ENCODE measurements at places on chromosomes 12 and 14.

GRCh38 chr12:5114436-5114835 lies 70.8 kb downstream of the KCNA5 start:
- no peak for DNase-seq

DNA sequence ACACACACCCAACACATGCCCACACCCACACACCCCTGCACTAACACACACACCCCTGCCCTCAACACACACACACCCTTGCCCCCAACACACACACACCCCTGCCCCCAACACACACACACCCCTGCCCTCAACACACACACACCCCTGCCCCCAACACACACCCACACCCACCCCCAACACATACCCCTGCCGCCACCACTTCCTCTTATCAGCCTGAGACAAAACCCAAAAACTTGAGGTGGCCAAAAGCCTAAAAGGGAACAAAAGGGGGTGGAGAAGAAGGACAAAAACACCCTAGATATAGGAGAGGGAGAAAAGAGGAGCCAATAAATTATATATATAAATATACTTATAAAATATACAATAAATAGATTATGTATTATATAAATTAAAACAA lies 9.1 kb upstream of the DEGS2 start:
- no peak for DNase-seq

- DNase-seq, result no peak
Observed at GRCh38 chr14:97975962-97976361, 1178.8 kb downstream of the VRK1 start.

DNA sequence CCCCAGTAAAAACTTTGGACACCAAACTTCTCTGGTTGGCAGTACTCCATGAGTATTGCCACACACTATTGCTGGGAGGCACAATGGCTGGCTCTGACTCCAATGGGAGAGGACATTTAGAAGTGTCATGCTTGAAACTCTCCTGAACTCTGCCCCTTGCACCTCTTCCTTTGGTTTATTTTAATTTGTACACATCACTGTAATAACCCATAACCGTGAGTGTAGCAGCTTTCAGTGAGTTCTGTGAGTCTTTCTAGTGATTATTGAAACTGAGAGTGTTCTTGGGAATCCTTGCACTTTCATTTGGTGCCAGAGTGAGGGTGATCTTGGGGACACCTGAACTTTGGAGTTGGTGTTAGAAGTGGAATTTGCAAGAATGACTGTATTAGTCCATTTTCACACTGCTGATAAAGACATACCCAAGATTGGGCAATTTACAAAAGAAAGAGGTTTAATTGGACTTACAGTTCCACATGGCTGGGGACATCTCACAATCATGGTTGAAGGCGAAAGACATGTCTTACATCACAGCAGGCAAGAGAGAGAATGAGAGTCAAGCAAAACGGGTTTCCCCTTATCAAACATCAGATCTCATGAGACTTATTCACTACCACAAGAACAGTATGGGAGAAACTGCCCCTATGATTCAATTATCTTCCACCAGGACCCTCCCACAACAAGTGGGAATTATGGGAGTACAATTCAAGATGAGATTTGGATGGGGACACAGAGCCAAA lies 41.3 kb upstream of the CEP83 start:
- no peak for DNase-seq

DNA sequence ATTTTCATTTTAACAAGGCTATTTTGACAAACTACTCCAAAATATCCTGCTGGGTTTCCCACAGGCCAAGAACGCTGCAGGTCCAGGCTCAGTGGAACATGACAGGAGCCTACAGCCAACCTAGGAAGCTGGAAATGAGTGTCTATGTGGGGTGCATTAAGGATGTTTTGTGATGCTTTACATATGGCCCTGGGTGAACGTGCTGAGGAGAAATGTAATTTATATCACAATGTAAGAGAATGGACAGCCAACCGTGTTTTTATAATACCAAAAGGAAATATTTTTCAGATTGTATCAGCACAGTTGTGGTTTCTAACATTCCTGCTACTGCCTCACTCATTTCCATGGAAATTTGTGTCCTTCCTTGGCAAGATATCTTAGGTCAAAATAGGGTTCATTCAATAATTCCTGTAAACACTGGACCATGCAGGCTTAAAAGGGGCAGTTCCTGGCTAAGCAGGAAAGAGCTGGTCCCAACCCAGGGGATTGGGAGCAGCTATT lies 51.5 kb downstream of the ST8SIA1 start:
- DNase-seq, result no peak

- no peak for DNase-seq
Observed at GRCh38 chr12:27826076-27826475, 46.0 kb upstream of the MANSC4 start.

- no peak for DNase-seq
Observed at GRCh38 chr14:79165471-79166090, 995.4 kb downstream of the NRXN3 start.

GRCh38 chr12:108361606-108362005 lies 22.5 kb upstream of the CMKLR1 start:
- no peak for DNase-seq

DNA sequence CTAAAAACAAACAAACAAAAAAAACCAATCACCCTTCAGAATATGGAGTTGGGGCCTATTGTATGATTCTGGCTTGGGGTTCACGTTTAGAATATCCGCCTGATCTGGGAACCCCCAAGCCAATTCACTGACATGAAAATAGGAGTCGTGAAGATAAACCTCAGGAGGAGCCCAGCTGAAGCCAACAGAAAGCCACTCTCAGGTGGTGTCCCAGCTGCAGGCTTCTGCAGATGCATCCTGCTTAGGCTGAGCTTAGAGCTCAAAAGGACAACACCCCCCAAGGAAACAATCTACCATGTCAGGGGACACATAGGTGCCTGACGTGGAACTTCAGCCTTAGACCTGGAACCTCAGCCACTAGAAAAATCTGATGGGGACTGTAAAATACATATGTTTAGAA lies 51.9 kb downstream of the SYNE3 start:
- DNase-seq, result no peak

DNA sequence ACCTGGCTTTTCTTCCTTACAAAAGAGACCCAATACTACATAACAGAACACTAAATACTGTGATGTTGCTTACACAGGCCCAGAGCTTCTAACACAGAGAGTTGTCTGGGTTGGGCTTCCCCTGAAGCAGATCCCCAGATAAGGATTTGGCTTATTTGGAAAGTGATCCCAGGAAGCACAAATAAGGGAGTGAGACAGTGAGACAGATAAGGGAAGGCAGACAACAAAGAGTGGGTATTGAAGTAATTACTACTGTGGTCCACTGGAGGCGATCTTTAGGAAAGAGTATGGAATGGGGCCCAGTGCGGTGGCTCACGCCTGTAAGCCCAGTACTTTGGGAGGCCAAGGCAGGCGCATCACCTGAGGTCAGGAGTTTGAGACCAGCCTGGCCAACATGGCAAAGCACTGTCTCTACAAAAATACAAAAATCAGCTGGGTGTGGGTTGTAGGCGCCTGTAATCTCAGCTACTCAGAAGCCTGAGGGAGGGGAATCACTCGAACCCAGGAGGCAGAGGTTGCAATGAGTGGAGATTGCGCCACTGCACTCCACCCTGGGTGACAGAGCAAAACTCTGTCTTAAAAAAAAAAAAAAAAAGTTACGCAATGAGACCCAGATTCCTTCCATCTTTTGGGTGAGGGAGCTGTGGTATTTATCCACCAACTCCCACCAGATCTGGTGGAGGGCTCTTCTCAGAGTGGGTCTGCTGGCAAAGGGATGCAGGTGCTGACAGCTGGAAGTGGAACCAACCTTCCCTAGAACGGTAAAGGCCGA lies 10.2 kb upstream of the C12orf43 start:
- no peak for DNase-seq

DNA sequence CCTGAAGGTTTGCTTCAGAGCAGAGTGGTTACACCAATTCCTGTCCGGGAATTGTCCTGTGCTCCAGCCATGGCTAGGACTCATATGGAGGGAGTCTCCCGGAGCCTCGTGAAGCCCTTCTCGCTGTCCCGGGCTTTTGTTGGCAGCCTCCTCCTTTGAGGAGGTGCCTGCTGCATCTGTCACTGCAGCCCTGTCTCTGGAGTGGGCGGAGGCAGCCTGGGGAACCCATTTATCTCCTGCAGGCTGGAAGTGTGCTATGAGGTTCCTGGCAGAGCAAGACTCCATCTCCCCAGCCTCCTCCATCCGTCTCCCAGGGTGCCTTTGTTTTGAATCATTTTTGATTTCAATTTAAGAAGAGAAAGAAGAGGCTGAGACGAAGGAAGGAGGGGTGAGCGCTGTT lies 355.3 kb downstream of the GLT1D1 start:
- no peak for DNase-seq

DNA sequence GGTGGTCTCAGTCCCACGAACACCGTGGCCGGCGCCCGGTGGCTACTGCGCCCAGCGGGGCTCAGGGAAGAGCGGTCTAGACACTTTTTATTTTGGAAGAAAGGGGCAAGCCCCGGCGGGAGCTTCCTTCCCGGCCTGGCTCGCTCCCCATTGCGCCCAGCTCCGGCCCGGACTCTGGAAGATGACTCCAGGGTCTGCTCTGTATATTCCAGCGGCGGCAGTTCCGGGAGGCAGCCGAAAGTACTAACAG lies 225.1 kb upstream of the CRY1 start:
- DNase-seq, result no peak

- DNase-seq, result no peak
Observed at GRCh38 chr12:6322969-6323339, 12.5 kb downstream of the PLEKHG6 start.

- no peak for DNase-seq
Observed at GRCh38 chr12:10012630-10013330, 2.4 kb downstream of the CLEC12B start.

- DNase-seq, result no peak
Observed at GRCh38 chr14:98897605-98898309, 374.2 kb downstream of the BCL11B start.

DNA sequence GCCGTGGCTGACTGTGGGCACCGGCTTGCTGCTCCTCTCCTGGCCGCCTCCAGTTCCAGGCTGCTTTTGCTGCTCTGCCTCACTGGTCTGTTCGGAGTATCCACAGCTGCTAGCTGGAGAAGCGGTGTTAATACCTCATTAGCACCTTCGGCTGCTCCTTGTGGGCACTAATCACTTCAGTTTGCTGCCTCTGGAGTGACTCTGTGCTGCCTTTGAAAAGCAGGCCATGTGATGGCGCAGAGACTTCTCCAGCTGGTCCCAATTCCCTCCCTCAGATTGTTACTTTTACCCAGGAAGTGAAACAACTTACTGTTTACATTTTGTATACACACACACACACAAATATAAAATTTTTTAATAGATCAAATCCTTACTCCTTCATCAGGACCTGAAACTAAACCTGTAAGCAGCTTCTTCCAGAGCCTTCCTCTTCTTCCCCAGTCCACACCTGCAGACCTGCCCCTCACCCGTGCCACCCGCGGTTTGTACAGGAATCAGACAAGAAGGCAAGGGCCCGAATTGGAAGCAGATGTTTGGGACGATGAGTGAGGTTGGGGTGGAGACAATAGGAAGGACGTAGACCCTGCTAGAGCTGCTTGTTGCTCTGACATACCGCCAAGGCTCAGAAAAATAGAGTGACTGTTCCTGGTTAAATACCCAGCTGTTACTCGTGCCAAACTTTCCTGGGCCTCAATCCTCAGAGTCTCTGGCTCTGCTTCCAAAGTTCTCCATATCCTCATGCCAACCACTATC lies 41.5 kb upstream of the LTBP2 start:
- no peak for DNase-seq

GRCh38 chr14:37545174-37545573 lies 49.9 kb downstream of the FOXA1 start:
- no peak for DNase-seq

GRCh38 chr12:94644141-94644979 lies 6.0 kb downstream of the TMCC3 start:
- DNase-seq, result no peak

GRCh38 chr14:70735043-70735442 lies 74.3 kb downstream of the MAP3K9 start:
- DNase-seq, result peak; percentile 96

DNA sequence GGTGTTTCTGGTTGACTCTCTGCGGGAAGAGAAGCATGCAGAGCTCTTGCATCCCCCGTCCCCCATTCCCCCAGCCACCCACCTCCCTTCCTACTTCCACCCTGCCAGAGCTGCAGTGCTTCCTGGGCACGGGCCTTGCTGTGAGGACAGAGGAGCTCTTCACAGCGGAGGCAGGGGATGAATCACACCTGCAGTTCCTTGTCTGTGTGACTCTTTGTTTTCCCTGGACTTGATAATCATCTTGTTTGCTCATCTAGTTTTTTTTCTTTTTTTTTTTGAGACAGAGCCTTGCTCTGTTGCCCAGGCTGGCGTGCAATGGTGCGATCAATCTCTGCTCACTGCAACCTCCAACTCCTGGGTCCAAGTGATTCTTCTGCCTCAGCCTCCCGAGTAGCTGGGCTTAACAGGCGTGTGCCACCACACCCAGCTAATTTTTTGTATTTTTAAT lies 27.8 kb downstream of the ANKRD9 start:
- no peak for DNase-seq

GRCh38 chr12:102174117-102174516 lies 23.5 kb downstream of the PMCH start:
- no peak for DNase-seq

DNA sequence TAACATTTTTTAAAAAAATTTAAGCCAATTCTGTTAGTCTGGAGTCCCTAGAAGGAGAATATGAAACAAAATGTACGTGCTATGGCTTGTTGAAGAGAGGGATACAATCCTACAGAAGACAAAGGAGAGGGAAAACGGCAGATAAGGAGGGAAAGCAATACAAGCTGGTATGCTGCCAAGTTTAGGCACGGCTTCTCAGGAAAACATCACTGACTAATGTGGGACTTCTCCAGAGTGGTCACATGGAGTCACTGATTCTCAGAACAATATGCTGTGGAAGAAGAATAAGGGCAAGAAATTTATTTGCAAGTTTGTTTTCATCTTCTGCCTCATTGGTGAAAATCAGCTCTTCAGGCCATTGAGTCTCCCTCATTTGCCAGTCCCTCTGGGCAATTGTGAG lies 22.9 kb upstream of the NR1H4 start:
- peak; percentile 20 for DNase-seq

DNA sequence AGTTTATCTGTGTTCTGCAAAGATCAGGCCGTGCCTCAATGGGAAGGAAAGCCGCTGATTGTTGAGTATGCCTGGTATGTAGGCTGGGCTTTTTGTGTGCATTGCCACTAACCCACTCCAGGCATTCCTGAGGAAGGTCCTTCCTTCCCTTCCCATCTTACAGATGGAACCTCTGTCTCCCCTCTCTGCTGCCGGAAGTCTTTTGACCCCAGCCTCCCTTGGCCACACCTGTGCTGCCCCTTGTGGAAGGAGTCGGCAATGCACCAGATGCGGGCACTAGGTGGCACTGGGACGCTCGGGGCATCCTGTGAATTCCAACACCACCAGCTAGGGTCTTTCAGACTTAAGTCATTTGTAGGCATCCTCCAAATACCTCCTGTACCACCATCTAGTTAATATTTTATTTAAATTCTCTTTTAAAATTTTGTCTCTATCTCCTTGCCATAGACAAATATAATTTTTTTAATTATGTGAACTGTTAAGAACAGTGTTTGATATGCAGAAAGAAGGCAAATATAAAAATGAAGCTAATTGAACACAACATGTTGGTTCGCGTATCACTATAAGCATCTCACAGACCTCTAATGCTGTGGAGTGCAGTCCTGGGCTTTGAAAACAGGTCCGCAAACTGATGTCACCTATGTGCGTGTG lies 99.6 kb downstream of the RIN3 start:
- peak; percentile 33 for DNase-seq
